ENCODE measurements at places on chromosomes 1 and 21. TPM values are rescaled to one million over a fixed set of nuclear protein-coding genes. Genes with fewer than 3 reads are reported as not detected.
A peak's percentile ranks its signal among the peaks of the same experiment; 100 is the strongest.

PAQR6 gene
- polyA plus RNA-seq, result 1.3 TPM

RAB25 gene
- not detected for polyA plus RNA-seq

STYXL2 gene
- polyA plus RNA-seq, result not detected

CLDN14 gene
- polyA plus RNA-seq, result not detected

OR2L5 gene
- not detected for polyA plus RNA-seq

CFAP126 gene
- polyA plus RNA-seq, result not detected

TNFRSF18 gene
- 0.24 TPM for polyA plus RNA-seq

PCAT6 gene
- 1.0 TPM for polyA plus RNA-seq

BEND5 gene
- not detected for polyA plus RNA-seq

HSD3B2 gene
- polyA plus RNA-seq, result not detected

HMGN1 gene
- 577 TPM for polyA plus RNA-seq

C1orf87 gene
- polyA plus RNA-seq, result not detected

SLAMF9 gene
- not detected for polyA plus RNA-seq

FMN2 gene
- 0.40 TPM for polyA plus RNA-seq

GRCh38 chr1:210907251-210907805 is 226.6 kb downstream of the KCNH1 start:
- no peaks in the 10 kb centered on the region for H3K36me3 ChIP-seq
- peaks cover 3% of the 10 kb centered on the region for H3K4me1 ChIP-seq
- H3K27ac ChIP-seq, result no peak overlapping the region
- DNase-seq, result no peak
- no peak overlapping the region for H3K4me3 ChIP-seq

GRCh38 chr21:44399151-44399954 is 45.9 kb downstream of the TRPM2 start:
- peaks cover 12% of the 10 kb centered on the region for H3K27me3 ChIP-seq
- DNase-seq, result no peak
- no peaks in the 10 kb centered on the region for H3K36me3 ChIP-seq
- no peak overlapping the region for H3K27ac ChIP-seq
- H3K4me1 ChIP-seq, result peaks cover 3% of the 10 kb centered on the region
- no peak overlapping the region for H3K4me3 ChIP-seq

DNA sequence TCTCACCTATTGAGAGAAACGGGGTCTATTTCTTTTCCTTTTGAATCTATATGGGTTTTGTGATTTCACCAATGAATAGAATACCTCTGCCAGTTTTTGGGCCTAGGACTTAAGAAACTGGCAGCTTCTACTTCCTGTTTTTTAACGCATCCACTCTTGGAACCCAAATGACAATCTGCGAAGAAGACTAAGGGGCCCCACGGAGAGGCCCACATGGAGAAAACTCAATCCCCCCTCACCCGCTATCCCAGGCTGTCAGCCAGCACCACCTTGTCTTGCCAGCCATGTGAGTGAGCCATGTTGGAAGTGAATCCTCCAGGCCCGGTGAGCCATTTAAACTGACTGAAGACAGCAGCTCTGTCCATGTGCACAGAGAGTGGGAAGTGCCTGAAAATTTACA is 3.6 kb upstream of the HENMT1 start:
- no peaks in the 10 kb centered on the region for H3K36me3 ChIP-seq
- H3K4me1 ChIP-seq, result no peaks in the 10 kb centered on the region
- no peak overlapping the region for H3K4me3 ChIP-seq
- no peaks in the 10 kb centered on the region for H3K27me3 ChIP-seq

GRCh38 chr1:145927063-145927886 is at the start of gene RBM8A:
RBM8A (minus strand) TSS chr1:145927484; CDS start chr1:145927426, 58 bp downstream.
- no peaks in the 10 kb centered on the region for H3K27me3 ChIP-seq
- peak; percentile 92 for DNase-seq
- peaks cover 26% of the 10 kb centered on the region for H3K36me3 ChIP-seq
- H3K4me3 ChIP-seq, result peak within 1 kb of the TSS; percentile 70

DNA sequence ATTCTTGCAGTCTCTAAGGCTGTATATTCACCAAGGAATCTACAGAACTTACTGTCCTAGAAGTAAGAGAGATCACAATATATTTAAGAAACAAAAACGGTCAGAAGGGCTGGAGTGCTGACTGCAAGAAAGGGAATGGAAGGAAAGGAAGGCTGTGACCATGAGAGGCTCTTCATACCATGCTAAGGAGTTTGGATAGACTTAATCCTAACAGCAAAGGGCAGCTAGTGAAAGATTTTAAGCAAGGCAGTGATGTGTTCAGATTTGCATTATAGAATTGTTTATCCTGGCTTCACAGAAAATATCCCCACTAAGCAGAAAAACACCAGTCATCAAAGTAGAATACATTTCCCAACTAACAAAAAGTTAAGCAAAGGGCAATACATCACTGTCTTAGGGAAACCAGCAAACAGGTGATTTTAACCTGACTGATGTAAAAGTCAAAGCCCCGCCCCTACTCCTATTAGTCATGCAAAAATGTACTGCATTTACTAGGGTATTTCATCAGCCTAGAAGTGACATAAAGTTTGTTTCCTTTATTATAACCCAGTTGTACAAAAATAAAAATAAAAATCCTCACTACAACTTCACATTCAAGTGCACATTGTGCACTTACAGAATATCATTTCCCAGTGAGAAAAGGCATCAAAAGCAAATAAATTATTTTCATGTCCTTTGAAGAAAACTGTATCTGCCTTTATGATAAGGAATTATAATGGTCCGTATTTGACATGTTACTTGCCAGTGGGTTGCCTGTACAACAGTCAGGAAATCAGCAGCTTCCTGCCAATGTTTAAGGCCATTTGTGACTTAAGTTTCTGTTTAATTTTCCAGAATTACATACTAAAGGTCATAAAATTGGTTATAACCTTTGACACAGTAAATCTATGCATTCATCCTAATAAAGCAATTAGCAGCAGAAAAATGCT is 17.2 kb downstream of the JAK1 start:
- H3K27me3 ChIP-seq, result no peaks in the 10 kb centered on the region
- H3K27ac ChIP-seq, result peak overlapping the region; percentile 56
- no peak for DNase-seq
- no peak overlapping the region for H3K4me3 ChIP-seq

DNA sequence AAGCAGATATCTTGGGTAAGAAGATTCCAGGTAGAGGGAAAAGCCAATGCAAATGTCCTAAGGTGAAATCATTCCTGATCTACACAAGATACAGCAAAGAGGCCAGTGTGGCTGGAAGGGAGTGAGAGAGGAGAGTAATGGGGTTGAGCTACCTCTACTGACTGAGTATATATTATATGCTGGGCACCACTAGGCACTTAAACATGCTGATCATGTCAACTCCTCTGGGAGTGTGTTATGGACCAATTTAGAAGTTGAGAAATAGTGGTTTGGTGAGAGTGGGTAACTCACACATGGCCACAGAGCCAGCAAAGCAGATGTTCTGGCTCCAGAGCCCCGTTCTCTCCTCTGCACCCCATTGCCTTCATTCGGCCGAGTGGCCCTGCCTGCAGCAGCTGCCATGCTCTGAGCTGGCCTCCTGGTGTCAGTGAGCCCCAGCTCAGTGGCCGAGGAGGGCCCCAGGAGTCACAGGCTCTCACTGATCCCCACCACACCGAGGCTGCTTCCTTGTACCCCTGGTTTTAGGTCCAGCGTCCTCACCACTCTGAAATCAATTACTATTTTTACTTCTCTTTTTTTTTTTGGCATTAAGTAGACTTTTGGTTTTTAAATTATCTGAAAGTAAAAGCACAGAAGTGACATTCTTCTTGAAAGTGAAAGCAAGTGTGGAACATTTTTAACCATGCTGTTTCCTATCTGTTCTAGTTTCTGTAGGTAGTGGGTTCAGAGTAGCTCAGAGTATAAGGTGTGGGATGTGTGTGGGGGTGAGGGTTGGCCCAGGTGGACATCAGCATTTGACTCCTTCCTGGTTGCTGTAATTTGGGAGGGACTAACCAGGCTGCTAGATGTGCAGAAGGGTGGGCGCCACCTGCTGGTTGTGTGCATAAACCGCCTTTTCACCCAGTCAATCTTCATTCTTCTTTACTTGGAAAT is 45.8 kb upstream of the CRNN start:
- DNase-seq, result peak; percentile 66
- no peaks in the 10 kb centered on the region for H3K4me1 ChIP-seq
- no peaks in the 10 kb centered on the region for H3K36me3 ChIP-seq
- H3K27ac ChIP-seq, result no peak overlapping the region
- H3K27me3 ChIP-seq, result no peaks in the 10 kb centered on the region

GRCh38 chr1:85496941-85497582 is 32.1 kb upstream of the DDAH1 start:
- no peak overlapping the region for H3K4me3 ChIP-seq
- no peak for DNase-seq

GRCh38 chr21:42670884-42671283 is 17.5 kb downstream of the PDE9A start:
- DNase-seq, result no peak
- H3K27ac ChIP-seq, result no peak overlapping the region
- peaks cover 10% of the 10 kb centered on the region for H3K4me1 ChIP-seq
- H3K4me3 ChIP-seq, result no peak overlapping the region

DNA sequence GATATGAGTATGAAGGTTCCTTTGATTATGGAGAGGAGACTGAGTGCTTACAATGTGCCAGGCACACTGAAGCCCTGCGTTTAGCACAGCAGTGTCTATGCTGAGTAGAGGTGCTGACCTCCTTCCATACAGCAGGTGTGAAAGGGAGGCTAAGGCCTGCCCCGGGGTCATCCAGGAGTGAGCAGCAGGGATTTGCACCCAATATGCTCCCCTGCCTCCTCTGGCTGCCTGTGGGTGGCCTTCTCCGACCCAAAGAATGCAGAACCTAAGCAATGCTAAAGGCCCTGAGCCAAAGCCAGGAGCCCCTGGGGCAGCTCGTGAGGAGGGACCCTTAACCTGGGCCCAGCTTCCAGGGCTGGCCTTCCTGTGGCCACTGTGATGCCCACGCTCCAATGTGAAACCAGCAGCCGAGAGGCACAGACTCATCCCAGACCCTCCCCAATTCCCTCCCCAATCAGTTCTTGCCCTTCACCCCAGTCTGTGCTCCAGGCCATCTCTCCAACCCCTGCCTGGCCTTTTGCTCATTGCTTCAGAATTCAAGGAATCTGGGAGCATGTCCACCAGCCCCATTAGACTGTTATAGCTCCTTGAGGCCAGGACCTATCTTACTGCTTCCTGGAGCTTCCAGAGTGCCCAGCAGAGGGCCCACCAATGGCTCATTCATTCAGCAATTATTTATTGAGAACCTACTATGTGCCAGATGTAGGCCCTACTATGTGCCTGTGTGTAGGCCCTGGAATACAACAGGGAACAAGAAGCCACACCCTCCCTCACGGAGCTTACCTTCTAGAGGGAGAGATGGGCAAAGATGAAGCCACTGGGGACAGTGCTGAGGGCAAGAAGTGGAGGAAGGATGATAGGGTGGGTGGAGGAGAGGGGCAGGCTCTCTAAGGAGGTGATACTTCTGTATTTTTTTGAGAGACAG is 53.3 kb downstream of the TAS1R2 start:
- H3K4me3 ChIP-seq, result no peak overlapping the region
- no peaks in the 10 kb centered on the region for H3K36me3 ChIP-seq
- H3K4me1 ChIP-seq, result peaks cover 21% of the 10 kb centered on the region
- no peak for DNase-seq

DNA sequence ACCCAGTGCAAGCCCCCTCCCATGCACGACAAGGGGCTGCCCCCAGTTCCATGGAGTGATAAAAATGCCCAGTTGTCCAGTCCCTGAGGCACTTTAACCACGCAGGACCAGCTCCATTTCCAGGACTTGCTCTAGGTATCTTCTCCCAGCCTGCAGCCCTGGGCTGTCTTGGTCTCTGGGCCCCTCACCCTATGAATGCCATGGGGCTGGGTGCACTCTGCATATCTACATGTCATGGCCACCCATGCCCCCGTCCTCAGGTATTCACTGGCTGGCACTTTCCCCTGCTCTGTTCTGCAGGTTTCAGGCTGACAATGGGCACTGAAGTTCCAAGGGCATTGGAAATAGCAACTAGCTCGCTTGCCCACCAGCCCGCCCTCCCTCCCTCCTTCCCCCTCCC is 19.6 kb upstream of the C1orf174 start:
- H3K27me3 ChIP-seq, result peaks cover 31% of the 10 kb centered on the region
- no peaks in the 10 kb centered on the region for H3K36me3 ChIP-seq
- DNase-seq, result no peak
- no peak overlapping the region for H3K4me3 ChIP-seq

DNA sequence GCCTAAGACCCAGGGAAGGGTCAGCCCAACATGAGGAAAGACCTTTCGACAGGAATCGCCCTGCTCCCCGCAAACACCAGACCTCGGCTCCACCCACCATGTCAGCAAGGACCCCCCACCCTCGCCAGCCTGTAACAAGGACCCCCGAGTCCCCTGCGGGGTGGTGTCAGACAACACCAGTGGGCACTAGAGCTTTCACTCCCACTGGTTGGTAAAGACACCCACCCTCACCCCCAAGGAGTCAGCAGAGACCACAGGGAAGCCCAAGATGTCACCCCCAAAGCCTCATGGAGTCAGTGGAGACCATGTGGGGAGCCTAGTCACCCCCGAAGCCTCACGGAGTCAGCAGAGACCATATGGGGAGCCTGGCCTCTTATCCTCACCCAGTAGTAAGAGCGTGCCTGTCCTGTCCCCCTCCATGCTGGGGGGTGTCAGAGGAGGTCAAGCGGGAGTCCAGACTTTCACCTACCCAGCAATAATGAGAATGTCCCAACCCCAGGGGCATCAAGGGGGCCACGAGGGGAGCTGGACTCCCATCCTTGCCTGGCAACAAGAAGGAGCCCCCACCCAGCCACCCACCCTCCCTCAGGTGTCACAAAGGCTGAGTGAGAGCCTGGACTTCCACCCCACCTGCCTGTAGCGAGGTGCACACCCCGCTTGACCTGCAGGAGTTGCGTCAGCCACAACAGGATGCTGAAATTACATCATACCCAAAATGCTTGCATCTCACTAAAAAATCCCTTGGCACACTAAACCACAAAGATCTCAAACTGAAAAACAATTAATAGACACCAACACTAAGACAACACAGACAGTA is 24.8 kb downstream of the SLC19A1 start:
- no peaks in the 10 kb centered on the region for H3K4me1 ChIP-seq
- no peak overlapping the region for H3K27ac ChIP-seq
- H3K36me3 ChIP-seq, result peaks cover 97% of the 10 kb centered on the region
- H3K27me3 ChIP-seq, result no peaks in the 10 kb centered on the region
- DNase-seq, result no peak
